ENCODE measurements at places on chromosomes 7 and 10.

GRCh38 chr10:71631007-71631861 is 88.3 kb downstream of the C10orf105 start:
- no peak for DNase-seq

- DNase-seq, result no peak
Observed at GRCh38 chr7:77866370-77866769, 67.8 kb downstream of the PHTF2 start.

DNA sequence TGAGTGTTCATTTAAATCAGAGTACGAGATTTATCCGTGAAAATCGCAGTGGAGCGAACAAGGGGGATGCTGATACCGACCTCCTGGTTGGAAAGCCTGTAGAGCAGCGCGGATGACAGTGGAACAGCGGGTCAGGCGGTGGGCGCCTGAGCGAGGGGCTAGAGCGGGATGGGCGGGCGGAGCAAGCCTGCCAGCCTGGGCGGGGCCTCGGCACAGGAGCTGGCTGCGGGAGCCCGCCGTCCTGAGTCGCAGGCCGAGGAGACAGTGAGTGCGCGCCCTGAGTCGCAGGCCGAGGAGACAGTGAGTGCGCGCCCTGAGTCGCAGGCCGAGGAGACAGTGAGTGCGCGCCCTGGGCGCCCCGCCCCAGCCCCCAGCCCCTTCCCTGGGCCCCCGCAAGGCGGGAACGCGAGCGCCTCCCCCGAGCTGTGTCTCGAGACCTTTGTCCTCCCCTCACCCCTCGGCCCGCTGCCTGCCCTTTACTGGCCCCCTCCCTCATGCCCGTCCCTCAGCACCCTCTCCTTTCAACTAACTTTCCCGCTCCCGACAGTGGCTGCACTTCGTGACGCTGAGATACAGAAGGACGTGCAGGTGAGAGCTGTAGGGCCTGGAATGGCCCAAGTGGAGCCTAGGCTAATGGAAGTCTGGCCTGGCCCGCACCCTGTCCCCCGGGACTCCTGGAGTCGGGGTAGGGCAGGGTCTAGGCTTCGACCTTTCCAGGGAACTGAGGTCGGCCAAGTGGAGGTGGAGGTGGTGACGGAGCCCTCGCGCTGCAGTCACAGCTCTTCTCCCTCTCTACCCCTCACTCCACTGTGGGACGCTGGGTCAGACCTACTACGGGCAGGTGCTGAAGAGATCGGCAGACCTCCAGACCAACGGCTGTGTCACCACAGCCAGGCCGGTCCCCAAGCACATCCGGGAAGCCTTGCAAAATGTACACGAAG is at the start of gene AS3MT:
Gene AS3MT (plus strand): TSS at position 213 of the 941 bp plus-strand sequence. CDS start 123 bp downstream, at position 336.
- DNase-seq, result no peak

- no peak for DNase-seq
Observed at GRCh38 chr10:79457256-79457785, 11.9 kb upstream of the ZCCHC24 start.
